ENCODE measurements at places on chromosomes 2 and 18.

- DNase-seq = no peak
Measured at GRCh38 chr2:40372283-40372985, 79.5 kb downstream of the SLC8A1 start.

DNA sequence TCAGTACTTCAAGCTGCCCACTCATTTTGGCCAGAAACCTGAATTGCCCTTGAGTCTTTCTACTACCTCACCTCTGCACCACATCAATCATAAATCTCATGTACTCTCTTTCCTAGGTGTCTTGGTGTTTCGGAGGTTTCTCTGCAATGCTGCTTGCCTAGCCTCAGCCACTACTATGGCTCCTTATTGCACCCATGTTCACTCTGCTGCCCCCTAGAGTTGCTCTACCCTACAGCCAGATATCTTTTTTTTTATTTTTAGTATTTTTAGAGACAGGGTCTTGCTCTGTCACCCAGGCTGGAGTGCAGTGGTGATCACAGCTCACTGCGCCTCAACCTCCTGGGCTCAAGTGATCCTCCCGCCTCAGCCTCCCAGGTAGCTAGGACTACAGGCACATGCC is 413.0 kb downstream of the PTPRM start:
- DNase-seq = no peak

GRCh38 chr2:97979904-97980303 is 15.8 kb downstream of the TMEM131 start:
- DNase-seq = no peak

GRCh38 chr2:170498619-170499018 is 216.5 kb upstream of the SP5 start:
- DNase-seq = no peak

DNA sequence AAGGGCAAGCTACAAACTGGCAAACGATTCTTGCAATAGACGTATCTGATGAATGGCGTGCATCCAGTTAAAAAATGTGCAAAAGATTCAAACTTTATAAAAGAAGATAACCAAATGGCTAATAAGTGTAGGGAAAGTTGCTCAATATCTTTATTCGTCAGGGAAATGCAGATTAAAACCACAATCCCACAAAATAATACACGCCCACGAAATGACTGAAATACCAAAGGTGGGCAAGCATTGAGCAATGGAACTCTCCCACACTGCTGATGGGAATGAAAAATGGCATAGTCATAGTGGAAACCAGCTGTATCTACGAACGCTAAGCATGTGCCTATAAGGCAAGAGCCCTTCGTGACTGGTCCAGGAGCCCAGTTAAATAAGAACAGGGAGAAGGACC is 168.6 kb upstream of the SIX2 start:
- no peak for DNase-seq

GRCh38 chr2:76415821-76416220 is 705.1 kb upstream of the GCFC2 start:
- DNase-seq = no peak

GRCh38 chr2:150051004-150051403 is 436.5 kb downstream of the RND3 start:
- no peak for DNase-seq

Data from esophagus squamous epithelium (tissue), 5 donors.